ENCODE measurements at places on chromosomes 4 and X.
A peak's percentile ranks its signal among the peaks of the same experiment; 100 is the strongest.

DNA sequence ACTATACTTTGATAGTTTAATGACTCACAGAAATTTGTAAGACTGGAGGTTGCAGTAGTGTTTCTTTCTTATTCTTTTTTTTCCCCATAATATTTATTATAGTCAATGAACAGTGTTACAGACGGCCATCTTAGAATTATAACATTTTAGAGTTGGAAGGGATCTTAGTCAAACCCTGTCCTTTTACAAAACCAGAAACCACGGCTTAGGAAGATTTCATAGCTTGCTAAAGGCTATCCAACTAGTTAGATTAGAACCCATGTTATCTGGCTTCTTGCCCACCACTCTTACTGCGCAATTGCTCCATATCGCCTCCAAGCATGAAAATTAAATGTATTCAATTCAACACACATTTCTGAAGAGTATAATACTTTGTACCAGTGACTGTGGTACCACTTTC, 1.1 kb downstream of the XIAP start:
- DNase-seq: peak; percentile 40

DNA sequence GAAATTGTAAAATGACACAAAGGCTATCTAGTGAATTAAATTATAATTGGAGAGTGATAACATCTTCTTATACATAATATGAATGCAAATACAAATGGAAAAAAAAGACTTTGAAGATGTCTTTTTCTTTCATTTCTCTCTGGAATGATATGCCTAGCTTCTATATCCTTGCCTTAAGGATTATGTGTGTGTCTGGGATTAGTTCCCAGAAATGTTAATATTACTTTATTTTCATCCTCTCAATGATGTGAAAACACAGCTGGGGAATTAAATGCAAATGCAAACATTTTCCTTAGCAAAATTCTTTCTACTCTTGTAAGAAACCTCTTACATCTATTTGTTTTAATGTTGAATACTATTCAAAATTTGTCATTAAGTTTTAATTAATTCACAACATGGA, 441.9 kb downstream of the FSTL5 start:
- DNase-seq: no peak

- DNase-seq: no peak
Observed at GRCh38 chr4:158945529-158946108, 157.3 kb upstream of the RAPGEF2 start.

- DNase-seq: peak; percentile 44
Observed at GRCh38 chrX:150486011-150486410, 82.4 kb upstream of the MTM1 start.

GRCh38 chrX:50704360-50704759, 109.6 kb downstream of the SHROOM4 start:
- no peak for DNase-seq

DNA sequence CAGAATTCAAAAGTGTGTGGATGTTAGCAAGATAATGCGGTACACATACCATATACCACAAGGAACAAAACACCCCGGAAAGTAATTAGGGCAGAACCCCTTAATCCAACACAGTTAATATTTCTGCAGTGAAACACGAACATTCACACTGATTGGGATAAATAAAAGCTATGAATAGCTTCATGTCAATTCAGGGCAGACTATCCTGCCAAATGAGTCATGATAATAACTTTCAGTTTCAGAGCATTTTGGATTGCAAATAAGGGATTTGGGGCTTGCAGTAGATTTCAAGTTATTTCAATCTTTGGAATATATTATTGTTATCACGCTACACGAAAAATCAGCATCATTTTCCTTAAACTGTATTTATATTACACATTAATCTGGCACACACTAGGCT, 24.3 kb downstream of the IRF2 start:
- DNase-seq: peak; percentile 46

GRCh38 chrX:153804621-153805020, 10.2 kb downstream of the SSR4 start:
- DNase-seq: no peak

- no peak for DNase-seq
Observed at GRCh38 chrX:9539605-9540387, 74.9 kb downstream of the TBL1X start.

DNA sequence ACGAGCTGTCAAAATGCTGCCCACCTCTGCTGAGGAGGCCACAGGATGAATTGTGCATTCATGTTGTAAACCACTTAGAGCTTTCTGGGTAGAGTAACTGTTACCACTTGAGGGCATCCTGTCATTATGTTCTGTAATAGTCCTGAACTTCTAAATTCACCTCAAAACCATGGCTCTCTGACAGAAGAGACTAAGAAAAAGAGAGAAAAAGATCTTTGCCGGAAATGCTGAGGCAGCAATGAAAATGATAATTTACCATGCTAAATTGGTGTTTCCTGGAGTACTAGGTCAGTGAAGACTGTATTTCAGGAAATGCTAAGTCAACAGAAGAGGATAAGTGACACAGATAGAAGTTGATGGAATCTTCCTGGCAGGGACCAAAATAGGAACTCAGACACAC, 942.3 kb upstream of the SLIT2 start:
- peak; percentile 55 for DNase-seq

DNA sequence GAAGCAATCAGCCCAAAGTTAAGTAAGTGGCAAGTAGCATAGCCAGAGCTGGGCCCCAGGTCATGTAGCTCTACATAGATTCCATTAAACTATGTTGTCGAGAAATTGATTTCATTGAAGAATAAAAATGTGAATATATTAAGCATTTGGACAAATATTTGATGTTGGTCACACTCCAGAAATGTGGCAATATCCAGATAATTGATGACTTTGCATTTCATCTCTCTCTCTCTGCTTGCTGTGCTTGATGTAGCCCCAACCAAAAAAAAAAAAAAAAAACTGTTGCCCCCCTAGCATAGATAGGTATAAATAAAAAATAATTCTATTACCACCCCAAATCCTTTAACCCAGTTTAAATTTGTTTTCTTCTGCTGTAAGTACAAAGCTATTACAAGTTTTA, 7.5 kb upstream of the NDST3 start:
- no peak for DNase-seq

DNA sequence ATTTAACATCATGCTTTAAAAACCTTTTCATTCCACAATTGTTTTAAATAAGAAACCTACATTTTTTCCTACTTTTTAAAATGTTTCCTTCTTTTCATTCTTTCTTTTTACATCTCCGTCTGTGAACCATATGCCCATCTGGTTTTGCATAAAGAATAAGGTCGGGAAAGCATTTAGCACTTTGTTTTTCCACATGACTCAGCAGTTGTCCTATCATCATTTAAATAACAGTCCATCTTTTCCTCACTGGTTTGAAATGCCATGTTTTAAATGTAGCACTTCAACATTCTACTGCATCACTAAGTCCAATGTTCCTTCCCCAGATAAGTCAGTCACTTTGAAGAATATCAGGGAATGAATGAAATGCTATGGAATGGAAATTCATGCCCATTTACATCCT, 128.4 kb downstream of the SH3RF1 start:
- DNase-seq: no peak

GRCh38 chrX:54479136-54480111, 16.6 kb downstream of the FGD1 start:
- DNase-seq: no peak

DNA sequence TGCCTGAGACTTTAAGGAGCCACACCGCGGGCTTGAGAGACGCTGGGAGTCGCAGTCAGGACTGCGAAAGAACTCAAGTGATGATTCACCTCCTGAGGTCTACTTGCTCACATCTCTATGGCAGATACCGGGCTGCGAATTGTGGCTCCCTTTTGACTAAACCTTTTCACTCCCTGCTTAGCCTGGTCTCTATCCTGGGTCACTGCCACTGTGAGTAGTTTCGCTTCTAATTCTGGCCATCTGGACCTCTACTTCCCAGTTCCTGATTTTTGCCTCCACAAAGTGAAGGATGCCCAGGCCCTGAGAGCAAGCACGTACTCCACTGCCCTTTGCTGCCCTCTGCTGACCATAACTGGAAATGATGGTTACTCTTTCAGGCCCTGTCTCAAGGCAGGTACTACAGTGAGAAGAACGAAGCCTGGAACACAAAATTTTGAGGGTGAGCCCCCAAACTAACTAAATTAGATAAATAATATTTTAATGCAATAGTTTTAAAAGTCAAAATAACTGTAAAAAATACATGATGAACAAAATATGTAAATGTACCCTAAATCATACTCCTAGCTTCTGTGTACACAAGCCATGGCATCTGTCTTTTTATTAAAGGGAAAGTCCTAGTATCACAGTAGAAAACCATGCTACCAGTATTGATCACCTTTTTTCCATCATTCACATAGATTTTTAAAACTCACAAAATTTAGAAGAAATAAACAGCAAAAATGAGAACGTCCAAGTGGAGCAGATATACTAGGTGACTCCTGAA, 16.7 kb downstream of the MAD2L1 start:
- peak; percentile 76 for DNase-seq

- DNase-seq: no peak
Observed at GRCh38 chrX:142251680-142252079, 46.6 kb upstream of the MAGEC2 start.

DNA sequence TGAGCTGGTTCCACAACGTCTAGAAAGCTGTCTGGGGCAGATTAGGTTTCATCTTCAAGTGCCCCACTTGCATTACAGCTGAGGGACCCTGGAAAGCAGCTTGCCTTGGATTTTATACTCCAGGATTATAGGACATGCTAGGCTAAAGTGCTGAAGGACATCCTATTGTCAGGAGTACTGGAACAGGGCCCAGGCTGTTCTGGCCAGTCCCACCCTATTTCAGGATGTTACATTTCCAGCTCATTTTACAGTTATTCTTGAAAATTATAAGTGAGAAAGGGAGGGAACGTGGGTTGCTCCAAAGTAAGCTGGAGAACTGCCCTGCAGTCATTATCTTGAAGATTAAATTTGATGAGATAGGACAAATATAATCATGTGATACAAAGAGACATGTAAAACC, 71.0 kb upstream of the UGT8 start:
- no peak for DNase-seq

DNA sequence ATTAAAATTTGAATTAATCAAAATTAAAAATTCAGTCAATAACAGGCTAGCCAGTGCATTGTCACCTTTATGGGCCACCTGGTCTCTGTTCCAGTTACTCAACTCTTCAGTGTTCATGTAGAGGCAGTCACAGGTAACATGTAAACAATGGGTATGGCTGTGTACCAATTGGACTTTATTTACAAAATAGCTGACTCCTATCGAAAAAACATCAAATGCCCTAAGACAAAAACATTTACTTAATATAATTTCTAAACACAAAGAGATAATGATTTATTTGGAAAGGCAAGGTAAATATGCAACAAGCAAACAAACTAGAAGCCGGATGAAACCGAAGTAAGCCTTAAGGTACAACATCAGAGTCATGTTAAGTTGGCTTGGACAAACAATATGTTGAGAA, 8.8 kb downstream of the TMEM150C start:
- no peak for DNase-seq

DNA sequence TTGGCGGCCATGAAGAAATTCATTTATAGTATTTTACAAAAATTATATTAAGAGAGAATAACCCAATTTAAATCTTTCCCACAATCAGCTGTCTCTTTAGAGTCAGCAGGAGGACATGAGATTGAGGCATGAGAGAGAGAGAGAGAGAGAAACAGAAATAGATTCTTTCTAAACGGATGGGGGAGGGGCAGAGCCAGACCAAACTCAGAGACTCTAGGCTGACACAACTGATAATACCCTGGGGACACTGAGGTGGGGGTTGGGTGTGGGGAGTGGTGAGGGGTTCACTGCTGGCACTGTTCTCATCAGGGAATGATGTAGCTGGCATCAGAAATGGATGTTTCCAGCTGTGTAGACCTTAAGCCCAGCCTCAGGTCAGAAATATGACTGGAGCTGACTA, 20.5 kb upstream of the HOPX start:
- DNase-seq: no peak

GRCh38 chr4:76709772-76710090, 188.2 kb downstream of the SOWAHB start:
- DNase-seq: no peak

Measured in endothelial cell of umbilical vein (primary cell).